ENCODE measurements at places on chromosomes 4 and X. TPM values are rescaled to one million over a fixed set of nuclear protein-coding genes. Genes with fewer than 3 reads are reported as not detected.

DNA sequence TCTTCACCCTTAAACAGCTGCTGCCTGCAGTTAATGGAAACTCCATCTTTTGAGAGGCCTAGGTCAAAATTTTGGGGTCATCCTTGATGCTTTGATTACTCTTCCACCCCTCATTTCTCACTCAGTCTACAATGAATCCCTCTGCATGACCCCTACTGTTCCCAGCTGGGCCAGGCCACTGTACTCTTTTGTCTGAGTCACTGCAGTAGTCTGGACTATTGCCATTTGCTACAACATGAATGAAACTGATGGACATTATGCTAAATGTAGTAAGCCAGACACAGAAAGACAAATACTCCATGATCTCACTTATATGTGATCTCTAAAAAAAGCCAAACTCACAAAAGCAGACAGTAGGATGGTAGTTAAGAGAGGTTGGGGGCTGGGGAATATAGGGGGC lies 28.3 kb downstream of the STK32B start:
- peak; percentile 68 for DNase-seq

DNA sequence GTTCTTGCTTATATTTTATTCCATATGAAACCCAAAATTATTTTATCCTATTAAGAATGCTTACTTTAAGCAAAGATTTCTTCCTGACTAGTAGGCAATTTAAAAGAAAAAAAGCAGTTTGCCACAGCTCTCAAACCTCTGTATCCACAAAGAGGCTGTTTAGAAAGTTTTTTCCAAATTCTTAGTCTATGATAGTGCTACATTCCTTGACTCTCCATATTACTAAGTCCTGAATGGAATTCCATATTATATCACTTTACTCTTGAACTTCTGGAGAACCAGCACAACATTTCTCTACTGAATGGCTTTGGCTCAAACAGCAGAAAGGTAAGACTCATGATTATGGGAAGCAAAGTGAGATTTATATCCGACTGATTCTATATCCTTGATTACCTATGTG lies 8.3 kb downstream of the SLC10A6 start:
- no peak for DNase-seq

- DNase-seq: no peak
Observed at GRCh38 chr4:10704430-10704810, 19.9 kb upstream of the CLNK start.

DNA sequence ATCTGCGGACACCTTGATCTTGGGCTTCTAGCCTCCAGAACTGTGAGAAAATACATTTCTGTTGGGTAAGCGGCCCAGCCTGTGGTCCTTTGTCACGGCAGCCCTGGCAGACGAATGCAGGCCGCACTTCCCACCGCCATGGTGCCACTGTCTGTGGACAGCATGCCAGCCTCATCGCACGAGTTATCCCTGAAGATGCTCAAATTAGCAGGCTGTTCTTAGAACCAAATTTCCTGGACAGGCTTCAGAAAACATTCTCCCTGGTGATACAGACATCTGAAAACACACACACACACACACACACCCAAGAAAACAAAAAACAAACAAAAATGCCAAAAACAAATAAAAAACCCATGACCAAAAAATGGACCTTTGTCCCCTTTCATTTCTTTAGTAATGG lies 343.5 kb upstream of the GATB start:
- DNase-seq: no peak

DNA sequence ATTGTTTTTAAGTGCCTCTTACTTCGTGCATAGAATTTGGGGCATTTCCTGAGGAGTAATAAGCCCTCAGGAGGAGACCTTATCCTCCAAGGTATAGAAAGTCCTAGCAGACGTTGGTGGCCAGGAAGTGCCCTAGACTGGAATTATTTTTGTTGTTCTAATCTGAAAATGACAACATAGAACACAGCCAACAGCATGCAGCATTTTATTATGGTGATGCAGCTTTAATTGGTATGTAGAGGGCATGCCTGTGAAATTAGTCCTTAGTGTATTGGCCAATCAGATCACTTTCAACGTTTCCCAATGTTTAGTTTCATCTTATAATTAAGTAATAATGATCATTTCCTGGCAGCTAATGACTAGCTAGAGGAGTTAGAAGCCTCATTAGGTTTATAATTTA lies 199.2 kb downstream of the SHROOM3 start:
- DNase-seq: peak; percentile 74

The TMSB15A gene
- 21.5 TPM for total RNA-seq

The ZFP42 gene
- 0.07 TPM for total RNA-seq
